ENCODE measurements at places on chromosomes 1 and 21.

GRCh38 chr21:31011412-31011811 is 26.9 kb downstream of the KRTAP19-8 start:
- DNase-seq, result no peak

- DNase-seq, result no peak
These were observed 14.3 kb downstream of the TSPAN2 start for GRCh38 chr1:115074839-115075534.

DNA sequence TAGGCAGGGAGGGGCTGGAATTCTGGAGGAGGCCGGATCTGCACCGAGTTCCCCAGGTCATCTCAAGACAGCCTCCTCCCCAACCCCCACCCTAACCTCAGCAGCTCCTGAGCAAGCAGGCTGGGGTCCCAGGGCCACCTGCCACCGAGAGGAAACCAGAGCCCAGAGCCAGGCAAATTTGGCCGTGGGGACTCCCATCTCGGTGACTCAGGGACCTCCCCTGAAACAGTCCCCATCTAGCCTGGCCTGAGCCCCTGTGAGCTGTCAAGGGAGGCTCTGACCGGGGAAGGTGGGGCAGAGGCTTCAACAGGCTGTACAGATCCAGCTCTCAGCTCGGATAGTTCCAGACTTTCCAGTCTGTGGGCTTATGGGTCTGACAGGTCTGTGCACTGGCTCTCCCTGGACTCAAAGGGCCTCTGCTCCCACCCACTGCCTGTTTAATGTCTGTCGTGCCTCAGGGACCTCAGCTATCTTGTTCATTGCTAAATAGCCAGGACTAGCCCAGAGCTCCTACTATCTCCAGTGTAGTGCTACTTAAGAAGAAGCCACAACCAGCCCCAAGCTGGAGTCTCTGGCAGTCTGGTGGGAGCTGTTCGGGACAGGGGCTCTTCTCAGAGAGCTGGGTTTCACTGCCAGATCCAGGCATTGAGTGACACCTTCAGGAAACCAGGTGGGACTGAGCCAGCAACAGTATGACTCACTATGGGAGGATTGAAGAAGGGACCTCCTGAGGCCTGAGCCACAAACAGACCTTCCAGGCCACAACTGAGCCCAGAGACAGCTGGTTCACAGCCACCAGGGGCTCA is 25.6 kb downstream of the MATN1 start:
- DNase-seq, result no peak

DNA sequence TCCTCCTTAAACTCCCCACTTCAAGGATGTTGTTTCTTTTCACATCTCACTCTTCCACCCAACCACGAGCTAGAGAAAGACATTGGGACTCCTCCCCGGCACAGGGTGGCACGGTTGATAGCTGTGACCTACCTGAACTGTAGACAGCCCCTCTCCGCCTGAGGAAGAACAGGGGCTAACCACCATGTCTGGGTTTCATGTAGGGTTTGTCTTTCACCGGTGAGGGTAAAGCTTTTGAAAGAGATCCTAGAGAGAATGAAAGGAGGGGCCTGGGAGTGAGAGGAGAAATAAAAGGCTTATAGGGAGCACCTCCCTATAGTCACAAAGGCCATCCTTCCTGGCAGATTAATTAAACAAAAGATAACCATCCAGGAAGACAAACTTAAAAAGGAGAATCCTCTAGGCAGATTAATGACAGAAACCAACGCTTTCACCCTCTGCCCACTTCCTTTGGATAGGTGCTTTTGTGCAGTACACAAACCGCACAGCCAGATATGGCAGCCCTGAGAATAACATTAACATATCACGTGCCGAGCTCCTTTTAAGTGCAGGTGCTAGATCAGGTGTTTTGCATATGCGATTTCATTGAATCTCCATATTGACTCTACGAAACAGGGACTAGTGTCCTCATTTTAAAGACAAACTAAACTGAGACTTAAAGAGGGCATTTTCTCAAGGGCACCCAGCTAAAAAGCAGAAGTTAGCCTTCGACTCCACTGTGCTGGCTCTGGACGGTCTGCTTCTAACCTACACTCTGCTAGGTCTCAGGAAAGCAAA is 178.1 kb upstream of the RUNX1 start:
- no peak for DNase-seq

DNA sequence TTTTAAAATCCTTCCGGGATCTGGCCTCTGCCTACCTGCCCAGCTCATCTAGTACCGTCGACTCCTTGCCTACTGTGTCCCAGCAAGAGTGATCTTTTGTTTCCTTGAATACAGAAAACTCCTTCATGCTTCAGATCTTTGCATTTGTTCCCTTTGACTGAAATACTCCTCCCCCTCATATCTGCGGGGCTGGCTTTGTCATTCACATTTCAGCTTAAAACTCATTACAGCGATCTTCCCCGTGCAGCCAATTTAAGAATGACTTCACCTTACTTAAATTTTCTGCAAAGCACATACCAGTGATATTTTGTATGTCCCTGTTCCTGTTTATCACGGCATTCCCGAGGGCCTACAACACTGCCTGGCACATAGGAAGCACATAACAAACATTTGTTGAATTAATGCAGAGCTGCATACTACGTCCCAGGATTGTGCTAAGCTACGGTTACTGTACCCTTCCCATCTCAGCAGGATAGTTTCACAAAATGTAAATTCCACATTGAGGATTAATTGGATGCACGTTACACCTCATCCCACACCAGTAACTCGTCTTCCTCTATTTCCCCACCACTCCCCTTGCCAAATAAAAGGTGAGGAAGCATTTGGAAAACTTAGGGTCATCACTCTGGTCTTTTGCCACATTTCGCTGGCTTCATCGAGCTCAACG is 837 bp upstream of the DESI2 start:
- no peak for DNase-seq

Data from suppressor macrophage treated with lipopolysaccharide for 1 hour (primary cell).